Neural progenitor cell (in vitro differentiated cells): ENCODE measurements at places on chromosomes 5 and 9. TPM values are rescaled to one million over a fixed set of nuclear protein-coding genes. Genes with fewer than 3 reads are reported as not detected.
A peak's percentile ranks its signal among the peaks of the same experiment; 100 is the strongest.

DNA sequence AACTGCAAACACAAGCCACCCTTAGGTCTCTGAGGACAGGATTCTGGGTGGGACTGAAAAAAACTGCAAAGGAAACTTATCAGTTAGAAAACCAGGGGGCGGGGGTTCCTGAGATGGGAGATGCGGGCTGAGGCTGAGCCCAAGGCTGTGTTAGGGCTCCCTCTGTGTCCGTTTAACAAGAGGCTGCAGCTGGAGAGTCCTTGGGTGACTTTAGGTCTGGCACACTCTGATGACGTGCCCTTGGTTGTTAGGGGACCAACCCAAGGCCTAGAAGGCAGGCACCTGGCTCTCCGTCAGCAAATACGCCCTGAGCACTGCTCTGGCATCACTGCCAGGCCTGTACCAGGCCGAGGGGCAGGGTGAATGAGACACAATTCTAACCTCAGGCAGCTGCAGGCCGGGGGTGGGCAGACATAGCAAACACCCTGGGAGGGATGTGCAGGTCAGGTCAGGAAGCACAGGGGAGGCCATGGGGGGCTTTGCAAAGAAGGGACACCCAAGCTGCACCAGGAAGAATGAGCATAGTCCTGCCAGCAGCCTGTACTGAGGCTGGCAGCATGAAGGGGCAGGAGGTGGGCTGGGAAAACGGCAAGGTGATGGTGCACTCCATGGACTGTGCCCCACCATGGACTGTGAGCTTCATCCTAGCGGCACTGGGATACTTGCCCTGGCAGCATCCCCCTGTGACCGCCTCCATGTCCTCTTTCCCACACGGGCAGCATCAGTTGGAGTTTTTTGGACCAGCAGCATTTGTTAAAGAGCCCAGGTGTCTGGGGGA is 137.9 kb downstream of the GABBR2 start:
- DNase-seq, result peak; percentile 41
- no peaks in the 10 kb centered on the region for H3K36me3 ChIP-seq
- H3K27me3 ChIP-seq, result no peaks in the 10 kb centered on the region
- no peak overlapping the region for H3K27ac ChIP-seq
- peaks cover 19% of the 10 kb centered on the region for H3K4me1 ChIP-seq

- H3K27ac ChIP-seq, result no peak overlapping the region
- peaks cover 15% of the 10 kb centered on the region for H3K4me1 ChIP-seq
- DNase-seq, result no peak
These were observed 429.9 kb downstream of the CAAP1 start for GRCh38 chr9:26462751-26463150.

DNA sequence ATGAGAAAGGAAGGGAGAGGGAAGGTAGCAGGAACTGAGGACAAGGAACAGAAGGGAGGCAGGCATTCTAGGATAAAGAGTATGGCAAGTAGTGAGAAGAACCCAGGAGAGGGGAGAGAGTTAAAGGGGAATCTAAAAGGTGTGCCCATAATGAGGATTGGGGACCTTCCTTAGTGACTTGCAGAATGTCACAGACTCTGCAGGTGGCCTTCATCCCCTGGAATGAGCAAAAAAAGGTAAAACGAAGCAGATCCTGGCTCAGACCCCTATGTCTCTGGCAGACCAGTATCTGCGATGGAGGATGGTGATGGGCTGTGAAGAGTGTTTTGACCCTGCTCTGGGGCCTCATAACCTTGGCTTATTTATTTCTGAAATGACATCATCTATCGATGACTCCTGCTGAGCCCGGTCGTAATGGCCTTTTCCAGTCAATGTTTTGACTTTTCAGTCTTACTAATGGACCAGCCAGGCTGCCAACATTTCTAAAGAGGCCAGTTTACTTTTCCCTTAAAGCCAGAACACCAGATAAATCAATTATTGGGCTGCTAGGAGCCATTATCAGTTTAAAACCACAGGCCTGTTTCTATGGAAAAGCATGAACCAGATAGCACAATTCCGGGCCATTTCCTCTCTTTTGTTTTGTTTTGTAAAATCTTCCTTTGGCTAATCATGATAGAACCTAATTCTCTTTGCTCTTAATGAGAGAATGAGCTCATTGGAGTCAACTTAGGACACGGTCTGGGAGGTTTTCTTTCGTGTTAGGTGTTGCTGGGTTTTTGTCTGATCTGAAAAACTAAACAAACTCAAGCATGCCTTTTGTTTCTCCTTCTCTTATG is 3.1 kb downstream of the TMOD1 start:
- H3K4me1 ChIP-seq, result peaks cover 14% of the 10 kb centered on the region
- H3K4me3 ChIP-seq, result no peak overlapping the region
- no peaks in the 10 kb centered on the region for H3K36me3 ChIP-seq
- no peak for DNase-seq

PCDHB15 gene
- total RNA-seq, result 7.8 and 9.4 TPM in 2 replicates

ZNF883 gene
- total RNA-seq, result 11.5 and 20.0 TPM in 2 replicates
